Activated naive CD4-positive, alpha-beta T cell (primary cell): ENCODE measurements at places on chromosomes 7 and 10.

DNA sequence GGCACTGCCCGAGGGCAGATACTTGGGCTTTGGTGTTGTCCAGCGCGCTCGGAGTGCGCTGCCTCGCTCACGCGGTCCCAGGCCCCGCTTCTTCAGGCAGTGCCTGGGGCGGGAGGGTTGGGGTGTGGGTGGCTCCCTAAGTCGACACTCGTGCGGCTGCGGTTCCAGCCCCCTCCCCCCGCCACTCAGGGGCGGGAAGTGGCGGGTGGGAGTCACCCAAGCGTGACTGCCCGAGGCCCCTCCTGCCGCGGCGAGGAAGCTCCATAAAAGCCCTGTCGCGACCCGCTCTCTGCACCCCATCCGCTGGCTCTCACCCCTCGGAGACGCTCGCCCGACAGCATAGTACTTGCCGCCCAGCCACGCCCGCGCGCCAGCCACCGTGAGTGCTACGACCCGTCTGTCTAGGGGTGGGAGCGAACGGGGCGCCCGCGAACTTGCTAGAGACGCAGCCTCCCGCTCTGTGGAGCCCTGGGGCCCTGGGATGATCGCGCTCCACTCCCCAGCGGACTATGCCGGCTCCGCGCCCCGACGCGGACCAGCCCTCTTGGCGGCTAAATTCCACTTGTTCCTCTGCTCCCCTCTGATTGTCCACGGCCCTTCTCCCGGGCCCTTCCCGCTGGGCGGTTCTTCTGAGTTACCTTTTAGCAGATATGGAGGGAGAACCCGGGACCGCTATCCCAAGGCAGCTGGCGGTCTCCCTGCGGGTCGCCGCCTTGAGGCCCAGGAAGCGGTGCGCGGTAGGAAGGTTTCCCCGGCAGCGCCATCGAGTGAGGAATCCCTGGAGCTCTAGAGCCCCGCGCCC, at the start of gene NPY:
TSS of gene NPY (plus strand) at position 294 of the 802 bp plus-strand sequence. CDS start 1,051 bp downstream, outside the sequence.
- DNase-seq: no peak

DNA sequence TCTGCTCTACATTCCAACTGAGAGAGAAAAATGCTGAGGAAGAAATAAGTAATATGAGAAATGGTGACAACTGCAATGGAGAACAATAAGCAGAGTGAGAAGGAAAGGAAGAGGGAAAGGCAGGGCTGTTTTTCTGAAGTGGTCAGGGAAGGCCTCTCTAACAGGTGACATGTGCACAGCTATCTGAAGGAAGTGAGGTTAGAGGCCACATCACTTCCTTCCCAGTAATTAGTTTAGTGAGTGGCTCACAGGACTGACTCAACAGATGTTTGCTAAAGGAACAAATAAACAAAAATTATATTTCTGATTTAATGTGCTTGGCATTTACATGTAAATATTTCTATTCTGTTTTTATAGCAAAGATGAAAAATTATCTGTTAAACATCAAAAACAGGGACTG, 77.9 kb downstream of the ARHGAP21 start:
- no peak for DNase-seq

DNA sequence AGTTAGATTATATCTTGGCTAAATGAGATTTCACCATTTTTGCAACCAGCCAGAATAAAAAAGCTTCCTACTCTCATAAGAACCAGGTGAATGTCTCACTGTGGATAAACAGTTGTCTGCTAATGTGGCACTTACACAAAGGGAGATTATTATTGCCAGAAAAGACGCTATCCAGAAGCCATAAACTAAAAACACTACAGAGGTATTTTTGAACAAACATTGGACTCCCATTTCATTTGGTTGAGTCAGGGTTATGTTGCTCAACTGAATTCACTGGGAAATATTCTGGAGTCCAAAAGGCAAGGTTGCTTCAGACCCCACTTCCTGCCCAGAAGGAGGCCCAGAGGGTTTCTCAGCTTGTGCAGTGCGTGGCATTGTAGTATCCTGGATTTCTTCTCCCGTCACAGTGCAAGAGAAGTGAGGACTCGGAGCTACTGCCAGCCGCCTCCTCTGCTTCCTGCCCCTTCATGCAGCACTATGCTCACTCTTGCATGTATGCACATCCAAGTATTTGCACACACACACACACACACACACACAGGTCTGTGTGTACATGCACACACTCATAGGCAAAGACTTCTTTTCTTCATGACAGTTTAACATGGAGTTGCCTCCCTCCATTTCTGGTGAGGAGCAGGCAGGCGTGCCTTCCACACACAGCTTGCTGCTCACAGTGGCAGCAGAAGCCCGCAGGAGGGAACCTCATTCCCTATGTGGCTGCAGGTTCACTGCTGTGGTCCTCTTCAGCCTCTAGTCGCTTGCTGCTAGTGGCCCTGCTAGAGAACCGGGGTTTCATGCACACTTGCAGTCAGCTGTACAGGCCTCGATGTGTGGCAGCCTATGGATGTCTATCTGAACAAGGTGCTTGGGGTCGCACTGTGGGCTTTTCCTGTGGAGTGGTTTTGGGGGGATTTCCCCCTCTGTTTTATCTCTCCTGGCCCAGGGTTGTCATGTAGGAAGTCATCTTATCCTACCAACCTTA, 10.1 kb downstream of the DENND10 start:
- DNase-seq: no peak

GRCh38 chr7:80934321-80934720, 15.5 kb upstream of the SEMA3C start:
- no peak for DNase-seq

DNA sequence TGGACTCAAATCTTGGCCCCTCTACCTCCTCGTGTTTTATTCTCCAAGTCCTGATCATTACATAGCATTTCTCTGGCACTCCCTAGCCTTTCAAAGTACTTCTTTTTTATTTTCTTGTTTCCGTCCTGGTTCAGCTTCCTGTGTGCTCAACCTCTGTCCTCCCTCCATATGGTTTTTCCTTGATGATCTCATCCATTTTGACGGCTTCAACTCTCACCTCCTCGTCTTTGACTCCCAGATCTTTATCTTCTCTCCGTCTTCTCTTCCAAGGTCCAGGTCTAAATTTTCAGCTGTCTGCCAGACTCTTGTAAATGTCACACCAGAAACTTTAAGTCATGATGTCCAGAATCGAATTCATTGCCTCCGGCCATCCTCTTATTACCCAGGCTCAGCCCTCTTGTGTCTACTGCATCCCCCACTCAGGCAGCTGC, 23.3 kb upstream of the GFRA1 start:
- no peak for DNase-seq

- no peak for DNase-seq
These were observed 22.2 kb downstream of the LIPK start for GRCh38 chr10:88728107-88728763.

GRCh38 chr10:84296091-84296981, 32.1 kb upstream of the CCSER2 start:
- DNase-seq: no peak

DNA sequence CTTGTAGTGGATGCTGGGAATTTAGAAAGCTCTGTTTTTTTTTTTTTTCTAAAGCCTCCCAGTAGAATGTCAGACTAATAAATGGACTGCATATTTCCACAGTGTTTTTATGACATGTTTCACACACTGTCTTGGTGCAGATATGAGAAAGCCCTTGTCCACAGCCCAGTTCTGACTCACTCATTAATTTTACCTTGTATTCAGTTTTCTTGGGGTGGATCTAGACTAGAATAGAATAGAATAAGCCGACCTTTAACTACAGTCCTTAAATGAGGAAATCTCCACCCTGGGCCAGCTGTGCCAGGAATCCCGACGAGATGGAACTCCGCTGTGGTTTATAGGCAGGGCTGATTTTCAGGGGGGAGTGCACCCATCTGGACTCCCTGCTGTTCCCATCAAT, 274.7 kb downstream of the NRG3 start:
- DNase-seq: no peak

GRCh38 chr7:47148536-47149207, 433.2 kb downstream of the TNS3 start:
- no peak for DNase-seq

- no peak for DNase-seq
These were observed 156.8 kb upstream of the PHYHIPL start for GRCh38 chr10:59019603-59020002.

GRCh38 chr7:91128683-91129348, 135.4 kb upstream of the FZD1 start:
- no peak for DNase-seq

DNA sequence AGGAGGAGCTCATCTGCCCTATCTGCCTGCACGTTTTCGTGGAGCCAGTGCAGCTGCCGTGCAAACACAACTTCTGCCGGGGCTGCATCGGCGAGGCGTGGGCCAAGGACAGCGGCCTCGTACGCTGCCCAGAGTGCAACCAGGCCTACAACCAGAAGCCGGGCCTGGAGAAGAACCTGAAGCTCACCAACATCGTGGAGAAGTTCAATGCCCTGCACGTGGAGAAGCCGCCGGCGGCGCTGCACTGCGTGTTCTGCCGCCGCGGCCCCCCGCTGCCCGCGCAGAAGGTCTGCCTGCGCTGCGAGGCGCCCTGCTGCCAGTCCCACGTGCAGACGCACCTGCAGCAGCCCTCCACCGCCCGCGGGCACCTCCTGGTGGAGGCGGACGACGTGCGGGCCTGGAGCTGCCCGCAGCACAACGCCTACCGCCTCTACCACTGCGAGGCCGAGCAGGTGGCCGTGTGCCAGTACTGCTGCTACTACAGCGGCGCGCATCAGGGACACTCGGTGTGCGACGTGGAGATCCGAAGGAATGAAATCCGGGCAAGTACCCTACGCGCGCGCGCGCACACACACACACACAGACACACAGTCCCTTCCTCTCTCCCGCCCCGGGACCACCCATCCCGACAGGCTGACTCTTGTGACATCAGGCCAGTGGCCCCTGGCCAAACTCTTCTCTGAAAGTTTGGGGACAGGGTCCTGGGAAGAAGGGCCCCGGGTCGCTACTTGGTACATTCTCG, 538 bp downstream of the TRIM8 start:
- DNase-seq: peak; percentile 43

DNA sequence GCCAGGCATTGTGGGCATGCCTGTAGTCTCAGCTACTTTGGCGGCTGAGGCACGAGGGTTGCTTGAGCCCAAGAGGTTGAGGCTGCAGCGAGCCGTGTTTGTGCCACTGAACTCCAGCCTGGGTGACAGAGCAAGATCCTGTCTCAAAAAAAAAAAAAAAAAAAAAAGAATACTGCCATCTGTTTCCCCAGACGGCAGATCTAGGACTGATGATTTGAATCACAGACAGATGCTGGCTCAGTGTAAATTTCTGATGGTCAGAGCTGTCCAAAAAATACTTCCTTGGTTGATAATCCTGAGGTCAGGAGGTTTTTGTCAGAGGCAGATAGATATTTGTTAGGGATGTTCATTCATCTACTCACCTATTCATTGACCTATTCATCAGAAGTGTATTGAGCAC, 130.7 kb downstream of the REEP3 start:
- no peak for DNase-seq

GRCh38 chr10:34721208-34721840, 93.8 kb downstream of the PARD3 start:
- DNase-seq: no peak

- DNase-seq: no peak
These were observed 36.5 kb downstream of the DPCD start for GRCh38 chr10:101624526-101625102.

- no peak for DNase-seq
These were observed 256.9 kb upstream of the AKR1E2 start for GRCh38 chr10:4569151-4569550.

GRCh38 chr10:48525113-48525512, 79.8 kb downstream of the ARHGAP22 start:
- no peak for DNase-seq

DNA sequence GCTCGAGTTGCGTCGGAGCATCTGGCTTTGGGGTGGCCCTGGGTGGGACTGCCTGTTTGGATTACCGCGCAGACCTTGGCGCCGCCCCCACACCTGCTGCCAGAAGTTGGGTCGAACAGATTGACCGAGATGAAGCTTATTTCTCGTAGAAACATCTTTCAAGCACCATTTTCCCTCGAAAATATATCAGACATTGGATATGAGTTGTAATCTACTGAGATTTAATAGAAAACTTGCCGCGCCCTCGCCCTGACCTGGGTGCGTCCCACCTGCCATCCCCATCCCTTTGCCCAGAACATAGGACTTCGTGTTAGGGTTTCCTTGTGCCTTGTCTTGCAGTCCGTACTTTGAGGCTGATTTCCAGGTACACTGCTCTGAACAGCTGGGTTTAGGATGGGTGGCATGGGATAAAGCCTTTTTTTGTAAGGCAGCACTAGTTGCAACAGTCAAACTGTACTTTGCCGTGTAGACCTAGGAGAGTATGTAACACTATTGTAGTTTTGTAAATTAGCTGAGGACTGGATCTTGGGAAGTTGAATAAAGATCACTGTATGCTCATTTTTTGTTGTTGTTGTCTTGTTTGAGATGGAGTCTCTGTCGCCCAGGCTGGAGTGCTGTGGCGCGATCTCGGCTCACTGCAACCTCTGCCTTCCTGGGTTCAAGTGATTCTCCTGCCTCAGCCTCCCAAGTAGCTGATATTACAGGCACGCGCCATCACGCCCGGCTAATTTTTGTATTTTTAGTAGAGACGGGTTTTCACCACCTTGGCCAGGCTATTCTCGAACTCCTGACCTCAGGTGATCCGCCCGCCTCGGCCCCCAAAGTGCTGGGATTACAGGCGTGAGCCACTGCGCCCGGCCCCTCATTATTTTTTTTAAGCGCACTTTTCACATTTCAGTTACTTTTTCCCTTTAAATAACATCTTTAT, 978 bp downstream of the OGDH start:
- DNase-seq: no peak

GRCh38 chr7:6579446-6579845, 2.2 kb downstream of the ZDHHC4 start:
- no peak for DNase-seq

DNA sequence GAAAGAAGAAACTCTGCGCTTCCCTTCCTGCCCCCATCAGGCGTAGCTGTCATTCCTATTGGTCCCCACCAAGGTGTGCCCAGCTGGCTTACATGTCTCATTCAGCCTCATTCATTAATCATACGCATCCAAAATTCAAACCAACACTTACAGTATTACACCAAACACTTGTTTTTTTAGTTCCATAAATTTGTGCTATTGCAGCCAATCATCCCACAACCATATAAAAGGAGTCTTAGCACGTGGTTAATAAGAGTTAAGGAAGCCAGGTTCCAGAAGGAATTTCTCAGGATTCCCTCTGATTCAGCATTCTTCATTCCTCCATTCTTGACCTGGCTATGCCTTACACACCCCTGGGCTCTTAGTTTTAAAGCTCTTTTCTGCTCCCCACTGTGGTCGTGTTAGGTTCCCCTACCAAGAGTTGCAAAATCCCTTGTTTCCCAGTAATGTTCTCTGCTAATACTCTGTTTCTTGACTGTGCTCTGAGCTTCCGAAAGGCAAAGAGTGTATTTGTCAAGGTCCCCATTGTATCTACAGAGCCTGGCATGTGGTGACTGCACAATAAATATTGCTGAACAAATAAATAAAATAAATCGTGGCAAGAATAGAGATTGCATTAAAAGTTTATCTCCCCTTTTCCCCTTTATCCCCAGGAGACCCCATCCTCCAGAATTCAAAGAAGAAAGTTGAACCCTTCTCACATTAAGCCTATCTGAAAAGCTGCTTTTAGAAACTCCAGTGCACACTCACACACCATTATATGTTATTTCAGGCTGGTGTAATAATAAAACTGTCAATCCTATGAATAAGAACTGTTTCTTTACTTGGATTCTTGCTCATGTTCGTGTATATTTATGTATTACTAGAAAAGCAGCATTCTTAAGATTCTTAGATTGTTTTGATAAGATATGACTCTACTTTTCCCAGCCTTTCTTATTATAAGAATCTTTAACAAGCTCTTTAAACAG, 514.4 kb downstream of the INHBA start:
- no peak for DNase-seq

- no peak for DNase-seq
These were observed 28.4 kb downstream of the RASGEF1A start for GRCh38 chr10:43238462-43238861.
